Colonic mucosa (tissue), 4 donors: ENCODE measurements at places on chromosomes 13 and 19. TPM values are rescaled to one million over a fixed set of nuclear protein-coding genes. Genes with fewer than 3 reads are reported as not detected.

GRCh38 chr13:40895227-40896184 lies 106.1 kb downstream of the SLC25A15 start:
- no peaks in the 10 kb centered on the region for H3K27me3 ChIP-seq
- H3K36me3 ChIP-seq: no peaks in the 10 kb centered on the region
- H3K4me3 ChIP-seq: no peak overlapping the region
- H3K4me1 ChIP-seq: no peaks in the 10 kb centered on the region
- DNase-seq: peak; percentile 53
- peak overlapping the region; percentile 62 for H3K27ac ChIP-seq

DNA sequence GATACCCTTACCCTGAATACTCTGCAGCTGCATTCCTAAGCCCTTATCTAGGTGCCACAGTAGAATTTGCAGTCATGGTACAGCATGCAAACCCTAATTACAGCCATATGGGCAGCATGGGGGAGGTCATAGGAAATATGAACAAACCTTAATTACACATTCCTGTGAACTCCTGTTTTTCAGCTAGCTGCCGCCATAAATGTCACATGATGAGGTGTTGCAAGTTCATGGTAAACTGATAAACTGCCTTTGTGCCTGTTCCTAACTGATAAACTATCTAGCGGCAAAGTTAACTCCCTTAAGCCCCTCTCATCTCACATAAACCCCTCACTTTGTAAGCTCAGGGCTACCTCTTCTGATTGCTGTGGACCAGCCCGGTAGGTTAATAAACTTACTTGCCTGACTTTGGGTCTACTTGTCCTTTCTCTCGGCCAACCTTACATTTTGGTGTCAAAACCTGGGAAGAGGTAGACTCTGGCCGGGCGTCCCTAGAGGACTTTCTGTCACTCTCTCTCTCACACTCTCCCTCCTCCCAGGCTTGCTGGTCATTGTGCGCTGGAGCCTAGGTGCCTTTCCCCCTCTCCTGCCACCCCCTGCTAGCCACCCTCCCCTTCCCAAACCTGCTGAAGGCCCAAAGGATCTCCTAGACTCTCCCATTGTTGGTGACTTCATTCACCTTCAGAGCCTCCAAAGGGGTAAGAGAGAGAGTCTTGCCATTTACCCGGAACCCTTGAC lies 43.3 kb downstream of the ZNF93 start:
- no peaks in the 10 kb centered on the region for H3K27me3 ChIP-seq
- DNase-seq: no peak
- H3K4me1 ChIP-seq: no peaks in the 10 kb centered on the region
- no peak overlapping the region for H3K4me3 ChIP-seq

DNA sequence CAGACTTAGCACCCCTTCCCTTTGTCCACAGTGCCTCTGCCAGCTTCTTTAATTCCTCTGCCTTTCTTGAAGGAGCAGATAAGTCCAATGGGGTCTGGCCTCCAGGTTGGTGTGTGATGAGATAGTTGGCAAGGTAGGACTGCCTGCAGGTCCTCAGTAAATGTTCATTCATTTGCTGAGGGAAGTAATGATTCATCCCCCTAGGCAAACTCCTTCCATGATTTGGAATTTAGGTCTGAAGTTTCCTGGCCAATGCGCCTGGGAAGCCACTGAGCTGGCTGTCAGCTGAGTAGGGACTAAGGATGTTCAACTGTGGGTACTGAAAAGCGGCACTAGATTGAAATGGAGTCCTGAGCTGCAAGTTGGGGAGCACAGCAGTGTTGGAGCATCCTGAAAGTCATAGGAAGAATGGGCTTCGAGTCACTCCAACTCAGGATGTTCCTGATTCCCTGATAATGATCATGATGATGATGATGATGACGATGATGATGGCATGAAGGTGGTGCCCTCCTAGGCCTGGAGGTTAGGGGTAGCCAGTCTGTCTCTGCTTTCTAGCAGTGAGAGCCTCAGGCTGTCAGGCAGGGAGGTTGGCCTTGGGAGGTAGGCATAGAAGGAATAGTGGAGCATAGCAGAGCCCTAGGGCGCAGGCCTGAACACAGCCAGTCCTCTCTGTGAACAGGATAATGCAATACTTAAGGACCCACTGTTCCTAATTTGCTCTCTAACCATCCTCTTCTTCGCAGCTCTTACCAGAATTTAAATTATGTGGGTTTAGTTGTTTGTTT lies 44.7 kb downstream of the COL4A2 start:
- peaks cover 22% of the 10 kb centered on the region for H3K4me1 ChIP-seq
- no peaks in the 10 kb centered on the region for H3K36me3 ChIP-seq
- no peak for DNase-seq
- H3K27me3 ChIP-seq: no peaks in the 10 kb centered on the region

DNA sequence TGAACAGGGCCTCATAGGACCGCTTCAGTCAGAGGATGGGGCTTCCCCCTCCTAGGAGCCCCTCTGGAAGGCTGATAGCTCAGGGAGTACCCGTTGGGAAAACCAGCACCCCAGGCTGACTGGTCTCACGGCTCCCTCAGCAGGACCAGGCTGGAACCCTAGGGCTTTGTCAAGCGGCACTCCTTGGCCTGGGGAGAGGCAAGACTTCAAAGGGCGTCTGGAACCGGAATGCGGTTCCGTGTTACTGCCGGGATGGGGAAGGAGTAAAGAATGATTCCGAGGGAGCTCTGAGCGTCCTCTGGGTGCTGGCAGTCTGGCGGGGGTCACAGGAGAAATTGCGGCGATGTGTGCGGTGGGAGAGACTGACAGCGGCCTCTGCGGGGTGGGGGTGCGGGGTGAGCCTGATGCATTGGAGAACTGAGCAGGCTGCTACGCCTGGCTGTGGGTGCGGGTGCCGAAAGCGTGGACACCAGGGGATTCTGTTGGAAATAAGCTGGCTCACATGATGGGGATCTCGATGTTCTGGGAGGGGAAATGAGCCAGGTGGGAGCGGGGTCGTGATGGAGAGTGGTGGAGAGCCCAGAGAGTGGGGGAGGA lies 1.9 kb downstream of the COX6B2 start:
- peaks cover 5% of the 10 kb centered on the region for H3K4me1 ChIP-seq
- no peak for DNase-seq
- H3K27me3 ChIP-seq: peaks cover 18% of the 10 kb centered on the region
- H3K4me3 ChIP-seq: no peak overlapping the region
- H3K27ac ChIP-seq: no peak overlapping the region

SIGLEC5 gene
- not detected for total RNA-seq

- peaks cover 91% of the 10 kb centered on the region for H3K27me3 ChIP-seq
- peaks cover 11% of the 10 kb centered on the region for H3K4me1 ChIP-seq
- DNase-seq: no peak
- H3K36me3 ChIP-seq: no peaks in the 10 kb centered on the region
- no peak overlapping the region for H3K4me3 ChIP-seq
- no peak overlapping the region for H3K27ac ChIP-seq
Measured at GRCh38 chr13:78599645-78600279, 3.6 kb downstream of the POU4F1 start.

GRCh38 chr19:55597501-55597921 lies 1.8 kb downstream of the FIZ1 start:
- H3K27me3 ChIP-seq: no peaks in the 10 kb centered on the region
- no peak overlapping the region for H3K4me3 ChIP-seq
- H3K4me1 ChIP-seq: no peaks in the 10 kb centered on the region
- DNase-seq: no peak

DNA sequence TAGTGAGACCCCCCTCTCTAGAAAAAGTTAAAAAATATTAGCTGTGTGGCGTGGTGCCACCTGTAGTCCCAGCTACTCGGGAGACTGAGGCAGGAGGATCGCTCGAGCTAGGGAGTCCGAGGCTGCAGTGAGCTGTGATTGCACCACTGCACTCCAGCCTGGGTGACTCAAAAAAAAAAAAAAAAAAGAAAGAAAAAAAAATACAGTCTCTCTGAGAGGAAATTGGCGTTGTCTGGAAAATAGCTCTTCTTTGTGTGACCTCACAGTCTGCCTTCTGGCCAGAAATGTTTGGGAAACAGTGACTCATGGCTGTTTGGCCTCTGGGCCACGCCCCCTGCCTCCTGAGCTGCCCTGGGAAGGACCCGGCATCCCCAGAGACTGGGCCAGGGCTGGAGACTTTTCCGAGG lies 10.7 kb downstream of the MARCHF2 start:
- H3K36me3 ChIP-seq: no peaks in the 10 kb centered on the region
- H3K27ac ChIP-seq: peak overlapping the region; percentile 74
- H3K27me3 ChIP-seq: no peaks in the 10 kb centered on the region

- no peaks in the 10 kb centered on the region for H3K36me3 ChIP-seq
- no peaks in the 10 kb centered on the region for H3K4me1 ChIP-seq
- no peak for DNase-seq
- H3K27me3 ChIP-seq: no peaks in the 10 kb centered on the region
- H3K4me3 ChIP-seq: no peak within 1 kb of the TSS
- H3K27ac ChIP-seq: no peak within 1 kb of the TSS
Measured at GRCh38 chr19:4302243-4302640, at the start of gene TMIGD2. Gene TMIGD2, minus strand, starts transcription at chr19:4302389. Its CDS starts 4 bp downstream, at chr19:4302385.

DNA sequence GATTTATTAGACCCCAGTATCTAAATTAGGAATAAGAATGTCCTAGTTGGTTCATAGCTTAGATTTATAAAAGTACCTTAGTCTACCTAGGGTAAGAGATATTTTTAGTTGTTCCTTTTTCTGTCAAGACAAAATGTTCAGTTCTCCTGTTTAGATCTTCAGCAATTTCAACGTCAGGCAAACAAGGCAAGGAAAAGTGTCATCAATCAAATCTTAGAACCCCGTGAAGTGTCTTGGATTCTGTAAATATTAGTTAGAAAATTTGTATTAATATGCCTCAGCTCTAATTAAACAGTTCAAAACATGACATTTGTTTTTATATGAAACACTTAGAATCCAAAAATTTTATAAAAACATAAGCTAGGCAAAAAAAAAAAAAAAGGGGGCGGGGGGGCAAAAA lies 296.6 kb downstream of the PCDH9 start:
- H3K4me3 ChIP-seq: no peak overlapping the region
- H3K36me3 ChIP-seq: no peaks in the 10 kb centered on the region
- no peak overlapping the region for H3K27ac ChIP-seq
- no peaks in the 10 kb centered on the region for H3K4me1 ChIP-seq
- DNase-seq: no peak

DNA sequence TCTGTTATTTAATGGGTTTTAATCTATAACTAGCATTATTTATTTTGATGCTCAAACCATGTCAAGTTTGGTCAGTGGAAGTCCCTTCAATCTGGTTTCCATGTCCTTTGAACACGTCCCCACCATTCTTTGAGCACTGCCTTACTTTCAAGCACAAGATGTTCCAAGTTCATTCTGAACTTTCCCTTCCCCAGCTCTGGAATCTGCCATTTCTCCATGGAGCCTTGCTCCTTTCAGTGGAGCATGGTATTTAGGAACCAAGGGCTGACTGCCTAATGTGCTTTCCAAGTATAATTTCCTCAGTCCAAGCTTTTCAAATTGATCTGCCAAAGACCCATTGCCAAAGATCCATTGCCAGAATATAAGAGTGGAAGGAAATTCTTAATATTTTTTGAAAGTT lies 1.1 kb upstream of the ZNF546 start:
- no peaks in the 10 kb centered on the region for H3K36me3 ChIP-seq
- H3K4me3 ChIP-seq: no peak overlapping the region
- H3K27me3 ChIP-seq: no peaks in the 10 kb centered on the region
- no peak overlapping the region for H3K27ac ChIP-seq
- no peaks in the 10 kb centered on the region for H3K4me1 ChIP-seq

DNA sequence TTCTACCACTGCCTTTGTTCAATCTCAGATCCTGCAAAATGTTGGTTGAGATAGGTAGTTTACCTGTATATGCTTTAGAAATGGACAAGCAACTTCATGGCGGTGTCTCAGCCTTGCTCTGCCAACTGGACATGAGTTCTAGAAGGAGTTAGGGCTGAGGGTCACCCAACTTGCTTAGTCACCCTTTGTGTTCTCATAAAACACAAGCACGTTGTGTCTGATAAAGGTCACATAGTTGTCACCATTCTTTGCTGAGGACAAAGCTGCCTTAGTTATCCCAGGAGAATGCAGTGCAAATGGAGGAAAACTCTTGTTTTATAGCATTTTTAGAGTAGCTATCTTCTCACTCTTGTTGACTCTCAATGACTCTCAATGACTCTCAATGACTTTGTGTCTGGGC lies 218.4 kb upstream of the TMTC4 start:
- H3K36me3 ChIP-seq: no peaks in the 10 kb centered on the region
- H3K4me1 ChIP-seq: no peaks in the 10 kb centered on the region
- H3K27ac ChIP-seq: no peak overlapping the region
- H3K4me3 ChIP-seq: no peak overlapping the region

APOC4 gene
- not detected for total RNA-seq

FBXO27 gene
- total RNA-seq: 2.4 TPM

- no peaks in the 10 kb centered on the region for H3K4me1 ChIP-seq
- H3K4me3 ChIP-seq: no peak overlapping the region
- H3K27ac ChIP-seq: no peak overlapping the region
- no peaks in the 10 kb centered on the region for H3K36me3 ChIP-seq
Measured at GRCh38 chr13:100984085-100984705, 309.6 kb upstream of the TMTC4 start.
